LHCN-M2 (cell line): ENCODE measurements at places on chromosomes 2 and 18. TPM values are rescaled to one million over a fixed set of nuclear protein-coding genes. Genes with fewer than 3 reads are reported as not detected.

DNA sequence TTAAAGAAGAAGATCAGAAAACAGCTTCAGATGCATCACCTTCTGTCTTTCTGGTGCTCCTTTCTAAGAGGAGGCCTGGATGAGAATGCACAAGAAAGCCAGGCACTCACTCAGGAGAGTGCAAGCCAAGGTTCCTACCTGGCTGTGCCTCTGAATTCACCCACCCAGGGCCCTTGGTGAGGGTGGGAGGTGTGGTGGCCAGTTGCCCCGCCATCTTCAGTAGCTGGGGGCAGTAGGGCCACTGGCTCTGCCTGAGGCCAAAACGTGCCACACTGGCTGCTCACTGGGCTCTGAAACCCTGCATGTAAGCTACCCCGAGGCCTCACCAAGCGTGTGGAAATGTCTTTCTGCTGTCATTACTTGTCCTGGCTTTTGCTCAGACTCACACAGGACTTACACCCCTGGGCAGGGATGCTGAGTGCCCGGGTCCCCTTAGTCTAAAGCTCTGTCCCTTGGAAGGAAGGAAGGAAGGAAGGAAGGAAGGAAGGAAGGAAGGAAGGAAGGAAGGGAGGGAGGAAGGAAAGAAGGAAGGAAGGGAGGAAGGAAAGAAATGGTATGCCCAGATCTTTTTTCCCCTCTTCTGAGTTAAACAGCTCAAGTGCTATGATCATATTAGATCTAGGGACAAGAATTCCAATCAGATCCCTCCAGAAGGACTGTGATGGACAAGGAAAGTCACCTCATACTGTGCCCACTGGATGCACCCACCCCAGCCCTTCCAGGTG lies 8.5 kb upstream of the LBH start:
- no peak for DNase-seq

GRCh38 chr2:170454471-170455372 lies 260.4 kb upstream of the SP5 start:
- DNase-seq, result no peak

DNA sequence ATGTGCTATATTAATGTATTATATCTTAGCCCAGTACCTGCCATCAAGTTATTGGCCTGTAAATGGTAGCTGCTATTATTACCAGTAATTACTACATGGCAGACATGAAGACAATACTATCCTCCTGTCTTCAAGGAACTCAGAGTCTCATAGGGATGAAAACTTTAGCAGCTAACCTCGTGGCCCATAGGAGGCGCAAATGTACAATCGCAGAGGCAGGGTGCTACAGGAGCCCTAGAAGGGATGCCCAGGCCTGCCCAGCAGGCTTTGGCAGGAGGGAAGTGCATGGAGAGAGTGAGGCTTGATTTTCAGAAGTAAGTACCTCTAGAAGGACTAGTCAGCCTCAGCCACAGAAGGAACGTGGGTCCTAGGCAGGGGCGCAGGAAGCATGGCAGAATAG lies 44.7 kb upstream of the KIDINS220 start:
- DNase-seq, result peak; percentile 37

The HOXD3 gene
- total RNA-seq, result not detected in 2 replicates

The ITGB6 gene
- 11.6 and 15.2 TPM in 2 replicates for total RNA-seq

The UGT1A8 gene
- total RNA-seq, result not detected in 2 replicates

The LRRC30 gene
- not detected in 2 replicates for total RNA-seq

The MATN3 gene
- 6.9 and 8.2 TPM in 2 replicates for total RNA-seq
